T-helper 17 cell (primary cell): ENCODE measurements at places on chromosomes 16 and 17.
A peak's percentile ranks its signal among the peaks of the same experiment; 100 is the strongest.

DNA sequence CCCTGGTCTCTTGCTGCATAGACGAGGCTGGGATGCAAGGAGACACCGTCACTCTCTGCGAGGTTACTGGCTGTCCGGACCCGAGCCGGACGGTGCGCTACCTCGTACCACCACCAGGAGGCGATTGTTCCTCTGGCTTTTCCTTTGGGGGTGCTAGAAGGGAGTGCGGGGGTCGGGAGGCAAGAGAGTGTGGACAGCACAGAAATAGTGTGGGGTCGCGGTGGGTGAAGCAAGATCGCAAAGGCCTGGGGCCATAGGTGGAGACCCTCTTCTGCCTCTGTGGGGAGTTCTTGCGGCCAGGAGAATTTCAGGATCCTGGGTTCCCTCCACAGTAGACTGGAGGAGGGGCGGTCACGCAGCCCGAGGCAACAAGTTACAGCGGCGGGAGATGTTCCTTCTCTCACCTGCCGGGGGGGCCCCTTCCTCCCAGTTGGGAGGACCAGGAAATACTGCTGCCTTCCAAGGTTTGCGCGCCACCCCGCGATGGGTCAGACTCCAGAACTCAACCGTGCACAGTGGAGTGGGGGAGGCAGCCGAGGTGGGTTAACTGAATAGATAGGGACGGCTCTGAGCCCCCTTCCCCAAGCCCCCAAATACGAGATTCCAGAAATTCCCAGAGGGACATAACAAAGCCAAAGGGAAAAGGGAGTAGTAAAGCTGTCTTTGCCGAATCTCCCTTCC lies 6.9 kb downstream of the PHOSPHO1 start:
- DNase-seq = peak; percentile 60

GRCh38 chr16:12617401-12617819 lies 186.3 kb downstream of the CPPED1 start:
- DNase-seq = no peak

- DNase-seq = no peak
Measured at GRCh38 chr16:49092704-49093103, 188.9 kb downstream of the CBLN1 start.

GRCh38 chr16:53827741-53828140 lies 123.8 kb downstream of the FTO start:
- no peak for DNase-seq
